ENCODE measurements at places on chromosomes 12 and 14.

GRCh38 chr12:112018571-112019237, 5.5 kb downstream of the ERP29 start:
- no peak for DNase-seq

- no peak for DNase-seq
Observed at GRCh38 chr12:2957816-2958431, 1.3 kb upstream of the TEAD4 start.

DNA sequence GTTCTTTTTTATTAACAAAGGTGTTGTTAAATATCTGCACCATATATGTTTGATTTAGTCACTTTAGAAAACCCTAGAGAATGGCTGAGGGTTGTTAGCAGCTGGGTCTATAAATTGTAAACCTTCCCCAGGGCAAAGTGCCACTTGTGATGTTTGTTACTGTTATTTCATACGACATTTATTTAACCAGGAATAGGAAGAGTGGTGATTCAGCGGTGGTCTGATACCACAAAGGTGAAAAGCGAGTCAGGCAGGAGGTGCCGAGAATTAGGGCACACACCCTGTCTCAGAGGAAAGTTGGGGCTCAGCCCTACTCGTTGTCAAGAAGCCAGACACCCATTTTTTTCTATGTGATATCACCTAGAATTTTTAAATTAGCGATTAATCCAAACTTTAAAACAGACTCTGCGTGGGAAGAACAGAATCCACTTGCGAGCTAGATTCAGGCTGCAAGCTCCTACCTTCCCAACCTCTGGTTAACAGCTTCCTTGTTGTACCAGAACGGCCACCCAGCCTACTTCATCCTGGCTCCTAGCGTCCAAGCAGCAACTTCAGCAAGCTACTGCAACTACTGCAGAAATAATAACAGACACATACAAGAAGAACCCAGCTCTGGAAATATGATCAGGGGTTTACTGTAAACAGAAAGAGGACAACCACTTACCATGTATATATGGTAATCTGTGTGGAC, 126.7 kb downstream of the TMEM132D start:
- no peak for DNase-seq

GRCh38 chr12:96766232-96766631, 140.8 kb upstream of the NEDD1 start:
- DNase-seq: no peak

DNA sequence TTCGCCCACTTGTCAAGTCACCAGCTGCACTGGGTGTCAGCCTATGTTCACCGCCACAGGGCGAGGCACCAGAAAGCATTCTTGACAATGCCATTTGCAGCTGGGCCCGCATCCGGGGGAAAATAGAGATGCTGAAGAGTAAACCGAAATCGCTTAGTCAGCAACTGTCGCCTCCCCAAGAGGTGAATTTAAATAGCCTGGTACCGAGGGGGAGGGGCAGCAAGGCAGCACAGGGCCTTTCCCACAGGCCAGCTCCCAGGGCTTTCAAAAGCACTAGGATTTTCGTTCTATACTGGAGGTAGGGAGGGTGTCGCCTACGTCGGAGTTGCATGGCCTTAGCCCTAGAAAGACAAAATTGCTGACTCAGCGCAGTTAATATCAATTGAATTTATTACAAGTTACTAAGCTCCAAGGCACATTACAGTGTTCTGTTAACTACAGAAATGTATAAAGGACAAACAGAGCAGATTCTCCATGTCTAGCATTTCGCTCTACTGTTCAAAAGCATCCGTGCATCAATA, 4.3 kb downstream of the IRF2BPL start:
- no peak for DNase-seq

DNA sequence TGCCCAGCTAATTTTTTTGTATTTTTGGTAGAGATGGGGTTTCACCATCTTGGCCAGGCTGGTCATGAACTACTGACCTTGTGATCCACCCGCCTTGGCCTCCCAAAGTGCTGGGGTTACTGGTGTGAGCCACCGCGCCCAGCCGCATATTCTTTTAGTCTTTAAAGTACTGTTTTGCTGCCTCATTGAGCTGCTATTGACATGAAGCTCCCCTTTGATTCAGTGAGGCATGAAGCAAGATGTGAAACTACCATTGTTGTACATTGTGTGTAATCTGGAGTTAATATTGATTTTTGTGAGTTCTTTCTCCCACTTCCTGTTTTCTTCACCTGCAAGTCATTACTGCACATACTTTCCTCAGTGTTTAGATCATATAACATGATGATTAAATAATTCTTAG, 80.8 kb downstream of the MNAT1 start:
- no peak for DNase-seq

GRCh38 chr12:88300931-88301330, 158.8 kb downstream of the TMTC3 start:
- DNase-seq: no peak

GRCh38 chr14:60356906-60357550, 108.0 kb downstream of the PPM1A start:
- no peak for DNase-seq

GRCh38 chr14:40758076-40758475, 848.6 kb upstream of the LRFN5 start:
- DNase-seq: no peak

DNA sequence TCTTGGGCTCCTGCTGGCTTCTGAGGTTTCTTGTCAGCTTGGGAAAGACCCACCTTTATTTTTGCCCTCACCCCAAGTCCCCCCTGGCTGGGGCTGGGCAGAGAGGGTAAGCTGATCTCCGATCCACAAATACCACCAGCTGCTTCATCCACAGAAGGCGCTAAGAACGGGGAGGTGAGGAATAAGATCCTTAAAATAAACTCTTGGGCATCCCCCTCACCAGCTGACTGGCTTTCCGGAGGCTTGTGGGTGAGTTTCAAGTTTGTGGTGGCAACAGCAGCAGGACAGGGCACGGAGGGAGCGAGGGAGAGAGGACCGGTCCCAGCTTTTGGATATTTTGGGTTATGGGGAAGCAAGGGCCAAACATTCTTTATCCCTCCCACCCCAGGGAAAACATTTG, 20.8 kb upstream of the HSPB8 start:
- DNase-seq: no peak

GRCh38 chr12:77601069-77601468, 229.6 kb upstream of the NAV3 start:
- DNase-seq: no peak

- no peak for DNase-seq
Observed at GRCh38 chr14:76756371-76756750, 4.9 kb upstream of the VASH1 start.

Measured in cortex of kidney (tissue), 1 donor.